ENCODE measurements at places on chromosomes 2 and 18. TPM values are rescaled to one million over a fixed set of nuclear protein-coding genes. Genes with fewer than 3 reads are reported as not detected.
A peak's percentile ranks its signal among the peaks of the same experiment; 100 is the strongest.

DNA sequence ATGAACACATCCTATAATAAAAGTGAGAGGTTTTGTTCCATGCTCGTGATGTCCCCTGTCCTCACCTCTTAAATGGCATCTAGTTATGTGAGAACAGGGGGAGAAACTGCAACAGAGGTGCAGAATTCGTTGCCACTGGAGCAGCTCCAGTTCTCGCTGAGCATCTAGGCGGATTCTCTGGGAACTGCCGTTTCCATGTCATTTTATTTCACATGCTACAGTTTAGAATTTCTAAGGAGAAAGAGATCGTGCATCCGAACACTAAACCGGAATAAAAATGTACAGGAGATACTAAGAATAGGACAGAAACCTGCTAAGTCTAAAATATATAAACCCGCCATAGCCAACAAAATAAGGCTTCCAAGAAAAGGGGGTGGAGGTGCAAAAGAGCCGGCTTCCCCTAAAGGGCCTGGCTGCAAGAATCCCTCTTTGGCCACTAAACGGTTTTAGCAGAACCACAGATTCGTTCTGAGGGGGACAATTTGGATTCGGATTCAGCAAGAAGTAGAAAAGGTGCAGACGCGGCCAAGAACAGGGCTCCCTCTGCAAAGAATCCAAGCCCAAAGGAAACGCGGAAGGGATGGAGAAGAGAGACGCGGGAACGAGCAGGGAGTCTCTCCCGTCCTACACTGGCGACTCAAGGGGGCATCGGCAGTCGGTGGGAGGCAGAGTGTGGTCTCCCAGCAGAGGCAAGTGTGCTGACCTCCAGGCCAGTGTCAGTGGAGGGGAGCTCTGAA is 1.3 kb downstream of the TMEM163 start:
- no peak for DNase-seq

PLGLB2 gene
- total RNA-seq: 4.8 TPM

GRCh38 chr2:200713704-200714064 is 98.0 kb upstream of the BZW1 start:
- DNase-seq: no peak

ANO7 gene
- 0.46 TPM for total RNA-seq

DNA sequence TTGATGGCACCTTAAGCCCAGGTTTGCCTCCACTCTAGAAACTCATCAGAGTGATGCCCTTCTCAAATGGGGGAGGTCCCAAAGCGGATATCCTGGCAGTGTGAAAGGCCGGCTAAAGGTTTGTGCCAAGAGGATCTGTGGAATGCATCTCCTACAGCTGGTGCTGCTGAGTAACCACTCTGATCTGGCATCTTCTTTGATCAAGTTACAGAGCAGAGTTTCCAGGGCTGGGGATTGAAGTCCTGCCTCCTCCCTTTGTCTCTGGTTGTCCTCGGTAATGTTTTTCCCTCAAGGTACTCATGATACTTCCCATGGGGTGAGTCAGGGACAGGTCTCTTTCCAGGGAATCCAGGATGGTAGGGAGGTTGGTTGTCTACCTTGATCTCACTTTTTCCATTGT is 24.6 kb downstream of the PRKRA start:
- DNase-seq: no peak

- DNase-seq: no peak
Observed at GRCh38 chr2:149463328-149464002, 124.1 kb downstream of the MMADHC start.

- DNase-seq: no peak
Observed at GRCh38 chr2:10085668-10086059, 5.5 kb upstream of the CYS1 start.

- no peak for DNase-seq
Observed at GRCh38 chr2:113135317-113135716, 7.9 kb downstream of the IL1RN start.

- no peak for DNase-seq
Observed at GRCh38 chr2:134772493-134773169, 53.8 kb upstream of the TMEM163 start.

DNA sequence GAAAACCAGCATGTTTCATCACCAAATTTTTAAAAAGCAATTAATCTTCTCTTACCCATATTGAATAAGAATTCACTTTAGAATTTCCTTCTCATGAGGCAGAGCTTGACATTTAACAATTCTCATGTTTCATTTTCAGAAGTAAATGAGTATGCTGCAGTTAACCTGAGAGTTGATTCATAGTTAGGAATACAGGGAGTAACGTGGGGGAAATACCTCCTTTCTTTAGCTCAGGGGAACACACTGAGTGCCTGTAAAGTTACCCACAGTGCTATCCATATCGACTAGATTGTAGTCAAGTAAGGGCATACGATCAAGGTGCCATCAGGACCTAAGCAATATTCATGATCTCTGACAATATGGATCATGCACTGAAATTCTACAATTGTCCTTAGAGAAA is 38.9 kb upstream of the ATIC start:
- no peak for DNase-seq

DNA sequence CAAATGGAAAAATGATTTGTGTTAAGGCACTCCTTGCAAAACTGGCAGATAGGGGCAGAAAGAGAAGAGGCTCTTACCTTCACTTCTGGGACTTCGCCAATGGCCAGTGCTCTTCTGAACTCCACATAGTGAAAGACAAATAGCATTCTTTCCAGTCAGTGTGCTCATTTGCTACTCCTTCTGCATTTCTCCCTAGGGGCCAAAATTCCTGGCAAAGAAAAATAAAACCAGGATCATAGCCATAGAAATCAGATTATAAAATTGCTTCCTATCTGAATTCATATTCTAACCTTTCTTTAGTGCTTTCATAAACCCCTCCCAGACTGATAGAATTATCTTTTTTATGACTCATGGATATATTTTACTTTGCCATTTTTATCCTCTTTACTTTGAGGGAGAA is 56.9 kb upstream of the PELI1 start:
- no peak for DNase-seq

GRCh38 chr2:69477627-69478026 is 40.4 kb upstream of the NFU1 start:
- DNase-seq: no peak

DNA sequence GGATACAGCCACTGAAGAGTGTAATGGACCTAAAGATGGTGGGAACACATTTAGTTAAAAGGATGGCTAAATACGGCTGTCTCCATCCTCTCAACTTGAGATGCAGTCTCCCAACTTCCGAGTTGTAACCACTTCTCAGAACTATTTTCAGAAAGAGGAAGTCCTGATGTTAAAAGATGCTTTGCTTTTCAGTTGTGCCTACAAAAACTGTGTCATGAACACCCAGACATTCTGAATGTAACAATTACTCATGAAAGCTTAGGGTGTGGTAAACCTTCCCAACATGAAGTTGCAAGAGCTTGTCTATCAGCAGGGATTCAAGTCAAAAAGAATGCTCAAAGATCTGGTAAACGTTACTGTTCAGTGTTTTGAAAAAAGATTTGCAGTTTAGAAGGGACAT is 147.9 kb downstream of the DOCK10 start:
- DNase-seq: peak; percentile 10

GRCh38 chr2:124649001-124649400 is 623.9 kb downstream of the CNTNAP5 start:
- DNase-seq: no peak

CDH7 gene
- total RNA-seq: not detected

DNA sequence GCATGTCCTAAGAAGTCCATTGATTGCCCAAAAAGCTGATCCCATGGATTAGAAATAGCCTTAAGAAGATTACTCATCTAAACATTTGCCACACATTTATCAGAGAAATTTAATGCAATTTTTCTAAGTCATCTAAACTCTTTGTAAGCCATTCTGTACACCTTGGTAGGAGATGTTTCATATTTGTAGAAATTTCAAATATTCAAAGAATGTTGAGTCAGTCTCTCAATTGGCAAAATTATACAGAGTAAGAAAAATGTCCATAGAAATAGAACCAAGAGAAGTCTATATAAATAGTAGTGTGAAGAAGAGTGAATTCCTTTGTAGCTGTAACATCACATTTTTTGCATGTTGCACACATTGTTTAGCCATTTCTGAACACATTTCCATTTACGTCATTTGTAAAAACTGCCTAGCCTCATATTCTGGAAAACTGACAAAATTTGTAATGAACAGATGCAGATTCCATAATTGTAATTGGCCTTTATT is 128.6 kb downstream of the MSTN start:
- no peak for DNase-seq

DNA sequence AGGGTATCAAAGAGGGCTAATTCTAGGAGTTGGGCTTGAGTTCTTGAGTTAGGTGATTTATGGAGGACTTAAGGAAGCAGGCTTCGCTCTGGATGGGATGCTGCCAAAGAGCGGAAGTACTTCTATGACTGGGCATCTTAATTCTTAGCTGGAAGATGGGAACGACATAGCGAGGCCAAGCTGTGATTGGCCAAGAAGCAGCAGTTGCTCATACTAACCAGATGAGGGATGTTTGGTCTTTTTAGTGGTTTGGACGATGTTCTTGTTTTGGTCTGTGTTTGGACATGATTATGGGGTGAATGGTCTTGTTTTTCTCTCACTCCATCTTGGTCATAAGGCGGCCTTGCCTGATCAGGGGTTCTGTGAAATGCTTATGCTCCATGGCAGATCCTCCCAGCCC is 133.7 kb downstream of the MSH2 start:
- no peak for DNase-seq

GRCh38 chr2:182890773-182891378 is 24.4 kb upstream of the FRZB start:
- no peak for DNase-seq

FABP1 gene
- not detected for total RNA-seq

- no peak for DNase-seq
Observed at GRCh38 chr18:55199291-55199963, 240.2 kb upstream of the CCDC68 start.

GRCh38 chr2:46439582-46439981 is 39.8 kb upstream of the TMEM247 start:
- no peak for DNase-seq

THSD7B gene
- not detected for total RNA-seq

SKOR2 gene
- not detected for total RNA-seq

ITGB6 gene
- not detected for total RNA-seq

DNA sequence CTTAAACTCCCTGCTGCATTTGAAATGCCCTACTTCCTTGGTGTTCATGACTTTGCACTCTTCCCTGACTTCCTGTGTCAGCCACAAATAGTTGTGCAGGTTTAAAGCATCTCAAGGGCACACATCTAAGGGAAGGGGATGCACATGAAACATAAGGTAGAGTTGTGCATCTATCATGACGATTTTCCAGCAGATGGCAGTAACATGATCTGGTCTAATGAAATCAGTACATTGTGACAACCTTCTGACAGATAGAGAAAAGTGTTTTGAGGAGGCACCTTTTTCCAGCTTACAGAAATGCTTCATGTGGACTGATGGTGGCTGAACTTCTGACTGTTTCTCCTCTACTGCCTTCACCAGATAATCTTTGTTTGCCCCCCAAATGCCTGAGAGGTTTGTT is 238.9 kb downstream of the XIRP2 start:
- no peak for DNase-seq

GRCh38 chr2:8658064-8658862 is 23.6 kb upstream of the ID2 start:
- no peak for DNase-seq

GRCh38 chr18:22974001-22974400 is 40.9 kb downstream of the RBBP8 start:
- no peak for DNase-seq

GRCh38 chr18:38886235-38886634 is 1320.6 kb upstream of the CELF4 start:
- DNase-seq: no peak

GRCh38 chr2:88061295-88061694 is 5.7 kb upstream of the KRCC1 start:
- no peak for DNase-seq

CERKL gene
- not detected for total RNA-seq

HTR2B gene
- not detected for total RNA-seq

PRSS56 gene
- not detected for total RNA-seq

PLCL1 gene
- 22.7 TPM for total RNA-seq

GRCh38 chr18:42446195-42446594 is 491.2 kb downstream of the PIK3C3 start:
- no peak for DNase-seq

DNA sequence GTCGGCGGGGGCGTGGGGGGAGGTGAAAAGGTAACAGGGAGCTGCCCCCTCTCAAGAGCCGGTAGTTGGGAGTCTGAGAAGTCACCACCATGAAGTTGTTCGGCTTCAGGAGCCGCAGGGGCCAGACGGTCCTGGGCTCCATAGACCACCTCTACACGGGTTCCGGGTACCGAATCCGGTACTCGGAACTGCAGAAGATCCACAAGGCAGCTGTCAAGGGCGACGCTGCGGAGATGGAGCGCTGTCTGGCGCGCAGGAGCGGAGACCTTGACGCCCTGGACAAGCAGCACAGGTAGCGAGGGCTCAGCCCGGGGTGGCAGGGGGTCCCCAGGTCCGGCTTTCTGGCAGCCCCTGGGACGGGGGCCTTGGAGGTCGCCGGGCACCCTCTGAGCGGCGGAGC is 47.1 kb upstream of the ZNF519 start:
- DNase-seq: no peak

All from naive thymus-derived CD4-positive, alpha-beta T cell (primary cell).